Activated T-helper 1 cell treated with anti-CD3 and anti-CD28 coated beads, Interleukin-2, amount 50 U/mL, for 16 hours (primary cell): ENCODE measurements at places on chromosomes 1 and 21.
A peak's percentile ranks its signal among the peaks of the same experiment; 100 is the strongest.

- no peak for DNase-seq
These were observed 322.1 kb upstream of the TMPRSS15 start for GRCh38 chr21:18725653-18726052.

GRCh38 chr1:182381962-182382819 lies 9.4 kb downstream of the GLUL start:
- no peak for DNase-seq

- DNase-seq, result no peak
These were observed 33.9 kb downstream of the FAAP20 start for GRCh38 chr1:2160451-2161300.

- no peak for DNase-seq
These were observed 180.8 kb downstream of the TPR start for GRCh38 chr1:186194107-186194756.

DNA sequence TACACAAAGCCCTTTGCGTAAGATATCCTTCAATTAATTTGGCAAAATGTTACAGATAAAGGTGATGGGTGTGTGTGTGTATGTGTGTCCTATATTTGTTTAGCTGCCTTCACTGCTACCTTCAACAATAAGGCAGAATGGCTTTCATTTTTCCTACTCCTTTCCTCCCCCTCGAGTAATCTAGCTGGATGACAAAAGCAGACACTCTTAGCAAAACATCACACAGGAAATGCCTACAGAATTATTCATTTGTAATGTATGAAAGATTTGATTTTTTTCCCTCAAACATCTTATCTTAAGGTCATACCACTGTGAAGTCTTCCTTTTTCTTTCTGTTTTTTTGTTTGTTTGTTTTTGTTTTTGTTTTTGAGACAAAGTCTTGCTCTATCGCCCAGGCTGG lies 10.6 kb downstream of the PTPN22 start:
- no peak for DNase-seq

DNA sequence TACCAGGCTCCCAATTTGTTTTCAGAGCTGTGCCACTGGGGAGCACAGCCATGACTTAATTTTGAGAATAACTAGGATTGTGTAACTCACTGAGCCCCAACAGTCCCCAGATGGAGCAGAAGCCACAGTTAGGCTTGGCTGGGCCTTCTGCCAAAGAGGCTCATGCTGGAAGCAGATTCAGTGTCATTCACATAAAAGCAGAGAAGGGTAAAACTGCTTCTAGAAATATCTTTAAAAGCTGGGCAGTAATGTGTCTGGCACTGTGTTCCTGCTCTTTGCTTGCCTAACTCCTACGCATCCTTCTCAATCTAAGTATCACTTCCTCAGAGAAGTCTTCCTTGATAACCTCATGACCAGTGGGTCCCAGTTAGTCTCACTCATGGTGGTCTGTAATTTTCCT lies 20.3 kb downstream of the STK40 start:
- DNase-seq, result no peak

GRCh38 chr21:25385911-25386474 lies 221.3 kb downstream of the MRPL39 start:
- DNase-seq, result no peak

- no peak for DNase-seq
These were observed 415.3 kb upstream of the CAMK1G start for GRCh38 chr1:209168204-209168603.

- no peak for DNase-seq
These were observed 76.2 kb upstream of the TEKT2 start for GRCh38 chr1:36007741-36008140.

- DNase-seq, result no peak
These were observed 21.3 kb downstream of the LSS start for GRCh38 chr21:46207006-46207919.

- no peak for DNase-seq
These were observed 306.9 kb downstream of the TTLL7 start for GRCh38 chr1:83691953-83692500.

DNA sequence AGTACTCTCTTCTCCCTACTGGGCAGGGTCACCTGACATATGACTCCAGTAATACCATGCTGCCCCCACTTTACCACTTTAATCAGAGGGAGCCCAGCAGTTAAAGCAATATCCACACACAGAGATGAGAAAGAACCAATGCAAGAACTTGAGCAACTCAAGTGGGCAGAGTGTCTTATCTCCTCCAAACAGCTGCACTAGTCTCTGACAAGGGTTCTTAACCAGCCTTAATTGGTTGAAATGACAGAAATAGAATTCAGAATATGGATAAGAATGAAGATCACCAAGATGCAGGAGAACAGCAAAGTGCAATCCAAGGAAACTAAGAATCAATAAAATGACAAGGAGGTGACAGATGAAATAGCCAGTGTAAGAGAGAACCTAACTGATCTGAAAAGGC lies 91.0 kb downstream of the KCNT2 start:
- DNase-seq, result no peak

- no peak for DNase-seq
These were observed 226.2 kb downstream of the AKT3 start for GRCh38 chr1:243623841-243624240.

DNA sequence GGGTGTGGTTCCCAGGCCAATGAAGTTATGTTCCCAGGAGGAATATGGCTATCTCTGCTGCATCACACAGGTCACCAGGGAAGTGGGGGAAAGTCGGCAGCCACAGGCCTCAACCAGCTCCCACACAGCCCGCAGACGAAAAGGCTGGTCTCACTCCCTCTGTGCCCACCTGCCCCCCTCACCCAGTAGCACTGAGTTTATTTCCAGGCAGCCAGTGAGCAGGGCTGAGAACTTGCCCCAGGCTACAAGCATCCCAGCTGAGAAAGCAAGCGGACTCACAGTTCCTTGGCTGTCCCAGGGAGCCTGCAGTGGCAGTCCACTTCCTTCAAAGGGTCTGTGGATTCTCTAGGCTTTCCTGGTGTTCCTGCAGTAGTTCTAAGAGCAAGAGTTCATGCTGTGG lies 68.9 kb downstream of the SLC5A9 start:
- DNase-seq, result no peak

DNA sequence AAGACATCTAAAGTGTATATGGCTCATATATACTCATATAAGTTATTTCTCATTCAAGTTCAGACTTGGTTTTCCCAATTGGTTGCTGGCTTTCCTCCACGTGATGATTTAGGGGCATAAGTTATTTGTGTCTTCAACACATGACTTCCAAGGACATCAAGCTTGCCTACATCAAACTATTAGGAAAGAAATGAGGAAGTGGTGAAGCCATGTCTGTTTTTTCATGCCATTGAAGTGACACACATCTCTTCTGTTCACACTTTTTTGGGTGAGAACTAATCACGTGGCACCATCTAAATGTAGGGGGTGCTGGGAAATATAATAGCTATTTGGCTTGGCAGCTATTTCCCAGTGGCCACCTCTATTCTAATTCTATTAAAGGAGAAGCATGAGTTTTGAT lies 282.1 kb downstream of the OMA1 start:
- DNase-seq, result no peak

- DNase-seq, result no peak
These were observed 324.9 kb downstream of the SIPA1L2 start for GRCh38 chr1:232305050-232305449.

GRCh38 chr1:221376286-221376685 lies 365.6 kb downstream of the DUSP10 start:
- no peak for DNase-seq

- no peak for DNase-seq
These were observed 29.9 kb downstream of the FUBP1 start for GRCh38 chr1:77948841-77949424.

- DNase-seq, result no peak
These were observed 10.4 kb downstream of the ZBTB8A start for GRCh38 chr1:32549616-32550015.

- DNase-seq, result no peak
These were observed 185.2 kb downstream of the RASAL2 start for GRCh38 chr1:178278916-178279686.

DNA sequence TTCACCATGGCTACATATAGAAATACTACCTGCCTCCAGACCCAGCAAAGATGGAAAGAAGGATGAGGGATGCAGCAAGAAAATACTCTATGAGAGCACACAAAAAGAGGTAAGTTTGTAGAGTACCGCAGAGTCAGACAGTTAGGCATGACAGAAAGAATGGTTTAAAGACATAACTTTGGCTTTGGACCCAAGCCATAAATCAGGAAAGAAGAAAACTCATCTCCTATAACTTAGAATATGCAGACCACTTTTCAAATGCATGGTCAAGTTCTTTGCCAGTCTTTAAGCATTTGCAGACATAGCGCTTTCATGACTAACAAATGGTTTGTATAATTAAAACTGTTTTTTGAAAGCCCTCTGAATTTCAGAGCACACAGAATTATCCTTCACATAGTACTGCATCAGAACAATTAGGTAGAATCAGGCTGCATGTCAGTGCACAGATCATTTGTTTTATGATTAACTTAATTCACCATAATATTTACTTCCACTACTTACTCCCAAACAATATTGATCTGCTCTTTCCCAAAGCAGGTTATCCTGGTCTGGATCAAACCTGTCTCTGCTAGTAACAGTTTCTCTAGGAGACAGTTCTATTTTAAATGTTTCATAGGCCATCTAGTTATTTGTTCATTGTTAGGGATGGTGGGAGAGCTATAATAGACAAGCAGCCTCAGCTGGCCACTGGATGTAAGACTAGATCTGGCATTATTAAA lies 280.7 kb upstream of the NR5A2 start:
- DNase-seq, result no peak

DNA sequence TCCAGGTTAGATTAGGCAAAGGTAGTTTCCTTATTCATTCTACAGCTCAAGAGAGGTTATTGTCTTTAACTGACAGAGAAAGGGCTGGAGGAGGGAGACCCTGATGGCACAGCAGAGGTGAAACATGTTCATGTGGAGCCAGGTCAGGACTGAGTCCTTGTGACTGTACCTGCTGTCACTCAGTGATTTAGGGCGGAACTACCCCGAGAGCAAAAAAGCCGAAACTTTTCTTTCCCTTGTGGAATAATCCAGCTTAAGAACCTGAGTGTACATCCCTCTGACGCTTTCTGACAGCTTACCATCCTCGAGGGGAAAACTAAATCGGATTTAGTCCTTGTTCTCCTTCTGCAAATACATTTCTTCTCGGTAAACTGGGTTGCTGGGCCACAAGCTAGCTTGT lies 273.2 kb downstream of the BACH1 start:
- no peak for DNase-seq

DNA sequence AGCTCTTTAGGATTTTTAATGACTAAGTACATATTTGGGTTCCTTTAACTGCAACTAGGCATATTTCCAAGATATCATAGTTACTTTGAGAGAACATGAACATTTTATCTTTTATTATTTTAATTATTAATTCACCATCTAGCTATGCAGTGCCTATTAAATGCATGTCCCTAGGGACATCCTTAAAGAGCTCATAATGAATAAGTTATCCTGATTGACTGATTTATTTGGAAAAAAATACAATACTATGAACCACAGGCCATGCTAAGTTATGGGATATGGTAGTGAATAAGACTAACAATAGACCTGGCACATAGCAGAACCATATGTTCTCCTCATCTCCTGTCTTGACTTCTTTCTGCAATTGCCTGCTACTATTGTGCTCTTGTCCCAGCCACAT lies 16.4 kb upstream of the C1orf105 start:
- no peak for DNase-seq

GRCh38 chr1:67052741-67053534 lies 1.0 kb downstream of the SLC35D1 start:
- DNase-seq, result no peak

DNA sequence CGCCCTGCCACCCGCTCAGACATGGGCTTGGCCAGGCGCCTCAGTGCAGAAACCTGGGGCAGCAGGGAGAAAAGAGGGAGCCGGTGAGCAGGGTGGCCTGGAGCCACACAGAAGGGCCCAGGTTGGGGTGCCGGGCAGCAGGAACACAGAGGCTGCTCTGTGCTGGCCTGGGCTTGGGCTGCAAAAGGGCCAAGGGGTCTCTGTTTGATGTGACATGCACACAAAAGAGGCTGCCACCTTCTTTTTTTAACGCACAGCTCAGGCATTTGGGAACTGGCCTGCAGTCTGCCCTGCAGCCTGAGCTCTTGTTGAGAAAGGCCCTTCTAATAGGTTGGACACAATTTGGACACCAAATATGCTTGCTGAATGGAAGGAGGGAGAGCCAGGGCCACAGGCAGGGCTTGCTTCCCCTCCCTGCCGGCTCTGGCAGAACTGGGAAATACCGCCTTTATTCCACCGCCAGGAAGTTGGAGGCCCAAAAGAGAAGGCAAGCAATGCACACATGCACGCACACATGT lies 32.4 kb downstream of the KIF21B start:
- DNase-seq, result no peak

DNA sequence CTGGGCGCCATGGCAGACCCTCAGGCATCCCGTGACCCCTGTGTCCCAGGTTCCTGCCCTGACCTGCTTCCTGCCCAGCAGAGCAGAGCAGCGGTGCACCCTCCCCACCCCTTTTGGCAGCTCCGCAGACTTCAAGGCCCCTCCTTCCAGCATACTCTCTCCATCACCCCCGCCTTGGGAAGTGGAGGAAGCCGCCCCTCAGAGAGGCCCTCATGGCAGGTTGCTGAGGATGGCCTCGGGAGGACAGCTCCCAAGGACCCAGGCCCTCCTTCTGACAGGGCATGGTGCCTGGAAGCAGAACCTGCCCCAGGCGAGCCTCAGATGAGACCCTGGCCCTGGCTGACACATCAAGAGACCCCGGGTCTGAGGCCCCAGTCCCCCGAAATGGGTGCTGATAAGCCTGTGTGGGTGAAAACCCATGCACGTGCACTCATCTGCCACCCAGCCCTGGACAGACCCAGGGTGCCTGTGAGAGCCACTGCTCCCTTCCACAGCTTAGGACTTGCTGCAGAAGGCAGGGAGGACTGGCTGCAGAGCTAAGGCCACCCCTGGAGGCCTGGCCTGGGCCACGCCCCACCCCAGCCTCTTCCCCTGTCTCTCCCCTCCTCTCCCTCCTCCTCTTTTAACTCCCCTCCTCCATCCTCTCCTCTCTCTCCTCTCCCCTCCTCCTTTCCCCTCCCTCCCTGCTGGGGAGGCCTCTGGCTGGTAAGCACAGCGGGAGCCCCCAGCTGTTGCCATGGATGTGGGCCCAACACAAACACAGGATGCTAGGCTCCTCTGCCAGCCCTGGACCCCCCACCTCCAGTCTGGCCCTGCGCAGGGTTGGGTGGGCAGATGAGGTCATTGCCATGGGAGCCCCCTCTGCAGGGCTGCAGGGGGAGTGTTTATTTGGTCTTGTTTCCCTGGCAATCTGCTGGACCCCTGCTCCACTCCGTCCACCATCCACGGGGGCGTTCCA lies 33.7 kb downstream of the WNT9A start:
- DNase-seq, result no peak

- DNase-seq, result no peak
These were observed 16.8 kb downstream of the CR2 start for GRCh38 chr1:207470927-207471326.

GRCh38 chr1:24384251-24385090 lies 29.1 kb downstream of the STPG1 start:
- DNase-seq, result peak; percentile 37

- no peak for DNase-seq
These were observed 8.2 kb downstream of the FABP3 start for GRCh38 chr1:31364561-31365250.

GRCh38 chr1:22398656-22399420 lies 52.8 kb upstream of the ZBTB40 start:
- DNase-seq, result no peak
